ENCODE measurements at places on chromosomes 12 and 14.

- no peak for DNase-seq
Measured at GRCh38 chr12:28966046-28966780, 182.9 kb upstream of the FAR2 start.

DNA sequence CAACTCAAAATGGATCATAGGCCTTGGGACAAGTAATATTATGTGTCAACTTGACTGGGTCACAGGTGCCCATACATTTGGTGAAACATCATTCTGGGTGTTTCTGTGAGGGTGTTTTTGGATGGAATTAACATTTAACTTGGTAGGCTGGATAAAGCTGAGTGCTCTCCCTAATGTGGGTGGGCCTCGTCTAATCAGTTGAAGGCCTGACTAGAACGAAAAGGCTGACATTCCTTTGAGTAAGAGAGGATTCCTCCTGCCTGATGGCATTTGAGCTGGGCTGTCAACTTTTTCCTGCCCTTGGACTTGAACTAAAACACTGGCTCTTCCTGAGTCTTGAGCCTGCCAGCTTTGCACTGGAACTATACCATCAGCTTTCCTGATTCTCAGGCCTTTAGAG, 93.4 kb upstream of the ESRRB start:
- DNase-seq, result no peak

DNA sequence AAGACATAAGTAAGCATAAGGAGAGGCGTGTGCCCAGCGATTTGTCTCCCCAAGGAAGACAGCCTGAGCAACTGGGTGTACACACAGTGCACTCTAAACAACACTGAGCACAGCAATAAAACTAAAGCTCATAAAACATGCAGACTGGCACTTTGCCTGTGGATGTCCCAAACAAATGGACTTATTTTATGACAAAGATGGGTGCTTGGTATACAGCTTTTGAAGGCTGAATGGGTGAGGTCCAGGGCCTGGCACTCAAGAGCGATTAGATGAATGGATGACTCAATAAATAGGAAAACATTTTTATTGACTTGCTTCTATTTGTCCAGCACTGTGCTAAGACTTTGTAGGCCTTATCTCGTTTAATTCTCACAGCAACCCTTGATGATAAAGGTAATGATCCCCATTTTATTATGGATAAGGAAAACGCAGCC, 28.5 kb downstream of the LGMN start:
- DNase-seq, result no peak

GRCh38 chr14:92635896-92636295, 112.5 kb downstream of the LGMN start:
- DNase-seq, result no peak

DNA sequence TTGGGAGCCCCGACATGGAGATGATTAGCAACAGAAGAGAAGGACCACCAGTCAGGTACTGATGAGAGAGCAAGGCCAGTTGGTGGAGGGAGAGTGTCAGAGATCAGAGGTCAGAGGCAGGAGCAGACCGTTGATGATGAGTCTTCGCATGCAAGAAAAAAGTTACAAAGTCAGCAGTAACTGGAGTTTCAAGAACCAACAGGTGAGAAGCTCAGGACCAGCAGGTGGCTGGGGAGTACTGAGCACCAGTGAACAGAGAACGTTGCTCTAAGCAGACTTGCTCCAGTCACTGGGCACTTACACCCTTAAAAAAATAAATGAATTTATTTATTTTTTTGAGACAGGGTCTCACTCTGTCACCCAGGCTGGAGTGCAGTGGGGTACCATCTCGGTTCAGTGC, 44.5 kb upstream of the KCNA1 start:
- no peak for DNase-seq

GRCh38 chr12:126910570-126910969, 1356.4 kb upstream of the TMEM132C start:
- no peak for DNase-seq

GRCh38 chr14:28142400-28143015, 624.1 kb upstream of the FOXG1 start:
- no peak for DNase-seq

- DNase-seq, result no peak
Measured at GRCh38 chr14:34050606-34051005, 99.7 kb upstream of the EGLN3 start.

DNA sequence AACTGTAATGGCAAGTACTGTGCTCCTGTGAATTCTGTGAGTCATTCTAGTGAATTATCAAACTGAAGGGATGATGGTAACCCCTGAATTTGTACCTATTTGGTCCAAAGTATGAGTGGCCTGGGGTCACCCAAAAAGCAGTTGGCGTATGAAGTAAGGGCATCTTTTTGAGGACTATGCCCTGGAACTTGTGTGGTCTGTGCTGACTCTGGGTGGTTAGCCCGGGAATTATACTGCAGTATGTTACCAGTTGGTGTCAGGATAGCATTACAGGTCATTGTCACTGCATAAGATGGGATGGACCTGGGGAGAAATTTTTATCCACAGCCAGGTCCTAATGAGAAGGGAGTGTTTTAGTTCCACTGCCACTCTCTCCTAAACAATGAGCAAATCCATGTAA, 174.7 kb downstream of the SSPN start:
- DNase-seq, result no peak

DNA sequence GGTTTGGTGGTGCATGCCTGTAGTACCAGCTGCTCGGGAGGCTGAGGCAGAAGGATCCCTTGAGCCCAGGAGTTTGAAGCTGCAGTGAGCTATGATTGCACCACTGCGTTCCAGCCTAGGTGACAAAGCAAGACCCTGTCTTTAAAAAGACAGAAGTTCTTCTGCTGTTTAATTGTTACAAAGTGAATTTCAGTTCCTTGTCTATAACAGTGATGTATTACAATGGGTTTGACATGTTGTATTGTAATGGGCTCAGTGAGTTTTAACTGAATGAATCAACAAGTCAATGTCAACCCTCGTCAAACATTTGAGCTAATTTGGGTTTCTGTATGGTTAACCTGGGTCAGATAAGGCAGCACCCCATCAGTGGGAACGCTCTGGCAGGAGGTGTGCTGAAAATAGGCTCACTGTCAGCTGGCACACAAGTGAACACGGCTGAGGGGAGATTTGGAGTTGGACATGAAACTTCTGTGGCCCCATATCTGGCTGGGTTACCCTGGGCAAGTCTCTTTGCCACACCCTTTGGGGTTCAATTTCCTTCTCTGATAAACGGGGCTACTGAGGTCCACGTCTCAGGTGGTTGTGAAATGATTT, 14.0 kb upstream of the TRPV4 start:
- peak; percentile 48 for DNase-seq

GRCh38 chr12:4133029-4133428, 140.5 kb upstream of the CCND2 start:
- no peak for DNase-seq

DNA sequence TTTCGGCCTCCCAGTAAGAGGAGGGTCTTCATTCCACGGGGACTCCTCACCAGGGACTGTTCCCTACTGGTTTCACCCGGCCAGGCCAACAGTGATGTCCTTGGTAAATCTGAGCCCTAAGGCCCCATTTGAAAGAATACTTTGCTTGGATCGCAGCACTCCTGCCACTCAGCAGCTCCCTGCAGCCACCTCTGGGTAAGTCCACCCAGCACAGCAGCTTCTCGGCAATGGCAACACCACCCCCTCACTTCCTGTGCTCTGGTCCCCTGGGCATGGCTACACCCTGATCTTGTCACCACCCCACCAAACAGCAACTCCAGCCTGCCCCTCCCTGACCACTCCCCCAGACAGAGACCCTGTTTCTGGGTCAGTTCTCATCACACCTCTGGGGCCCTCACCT, 100.3 kb downstream of the SETD3 start:
- DNase-seq, result no peak

- peak; percentile 18 for DNase-seq
Measured at GRCh38 chr14:67514650-67515385, 18.3 kb upstream of the PLEKHH1 start.

GRCh38 chr12:24494401-24494800, 454.5 kb downstream of the BCAT1 start:
- DNase-seq, result no peak

- no peak for DNase-seq
Measured at GRCh38 chr14:87013583-87013982, 979.4 kb downstream of the GALC start.

GRCh38 chr12:12384571-12385340, 27.9 kb downstream of the BORCS5 start:
- DNase-seq, result no peak

- DNase-seq, result no peak
Measured at GRCh38 chr12:1739368-1739767, 48.5 kb downstream of the ADIPOR2 start.

DNA sequence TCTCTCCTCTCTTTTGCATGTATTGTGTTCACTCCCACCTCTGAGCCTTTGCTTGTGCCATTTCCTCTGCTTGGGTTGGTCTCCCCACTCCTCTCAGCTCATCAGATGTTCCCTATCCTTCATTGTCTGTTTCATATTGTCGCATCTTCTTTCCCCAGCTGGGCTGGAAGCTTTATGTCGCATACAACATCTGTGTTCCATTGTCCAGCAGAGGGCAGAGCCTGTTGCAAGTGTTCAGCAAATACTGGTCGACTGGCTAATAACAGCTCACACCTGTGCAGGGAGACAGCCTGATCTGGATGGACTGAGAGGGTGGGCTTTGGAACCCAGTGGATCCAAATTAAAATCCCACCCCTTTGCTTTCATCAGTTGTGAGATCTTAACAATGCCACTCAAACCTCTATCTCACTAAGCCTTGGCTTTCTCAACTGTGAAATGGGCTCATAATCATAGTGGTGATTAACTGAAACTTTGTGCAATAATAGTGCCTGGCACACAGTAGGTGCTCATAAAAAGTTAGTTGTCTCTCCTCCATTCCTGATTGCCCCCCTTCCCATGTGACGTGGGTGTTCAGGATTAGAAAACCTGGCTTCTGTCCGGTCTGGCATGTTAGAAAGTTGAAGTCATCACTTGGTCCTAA, 75.8 kb downstream of the RIN3 start:
- DNase-seq, result no peak

- no peak for DNase-seq
Measured at GRCh38 chr12:117155278-117156060, 34.8 kb downstream of the FBXO21 start.

DNA sequence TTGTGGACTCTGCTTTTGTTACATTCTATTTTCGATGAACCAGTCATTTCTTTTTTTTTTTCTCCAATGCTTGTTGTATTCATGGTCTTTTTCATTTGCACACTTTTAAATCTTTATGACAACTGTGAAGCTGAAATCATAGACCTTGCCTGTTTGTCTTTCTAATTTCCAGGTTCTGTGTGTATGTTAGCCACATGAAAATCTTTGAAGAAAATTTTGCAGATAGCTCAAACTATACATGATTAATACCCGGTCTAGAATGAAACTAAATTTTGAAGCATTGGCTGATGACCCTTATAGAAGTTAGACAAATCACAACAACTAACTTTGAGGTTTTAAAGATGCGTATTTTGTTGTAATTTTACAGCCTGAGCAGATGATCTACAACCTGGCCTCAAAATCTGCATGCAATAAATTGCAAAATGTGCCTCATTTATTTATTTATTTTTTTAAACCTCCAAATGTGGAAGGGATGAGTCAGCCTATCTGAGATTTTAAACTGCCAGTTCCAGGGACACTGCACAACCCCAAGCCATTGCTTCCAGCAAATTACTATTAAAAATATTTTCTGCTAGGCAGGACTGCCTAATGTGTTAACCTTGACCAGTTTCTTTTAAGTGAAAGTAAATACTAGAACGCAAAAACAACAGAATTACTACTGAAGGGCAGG, 96.3 kb upstream of the NAV3 start:
- DNase-seq, result no peak

GRCh38 chr12:124964836-124965462, 24.0 kb downstream of the DHX37 start:
- DNase-seq, result no peak

DNA sequence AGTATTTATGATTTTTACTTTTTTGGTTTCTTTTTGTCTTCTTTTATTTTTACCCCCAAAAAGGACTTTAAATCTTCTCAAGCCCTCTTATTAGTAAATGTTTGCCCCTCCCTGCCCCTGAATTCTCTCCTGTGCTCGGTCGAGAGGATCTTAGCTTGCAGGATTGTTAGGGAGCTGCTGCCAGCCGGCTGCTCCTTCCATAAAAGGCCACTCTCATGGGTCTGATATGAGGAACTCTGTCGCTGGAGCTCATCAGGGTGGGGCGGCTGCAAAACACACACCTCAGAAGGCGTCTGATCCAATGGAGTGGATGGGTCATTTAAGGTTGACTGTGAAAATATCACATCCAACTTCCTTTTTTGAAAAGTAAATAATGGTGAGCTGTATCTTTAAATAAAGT, 8.5 kb downstream of the LTBR start:
- no peak for DNase-seq

DNA sequence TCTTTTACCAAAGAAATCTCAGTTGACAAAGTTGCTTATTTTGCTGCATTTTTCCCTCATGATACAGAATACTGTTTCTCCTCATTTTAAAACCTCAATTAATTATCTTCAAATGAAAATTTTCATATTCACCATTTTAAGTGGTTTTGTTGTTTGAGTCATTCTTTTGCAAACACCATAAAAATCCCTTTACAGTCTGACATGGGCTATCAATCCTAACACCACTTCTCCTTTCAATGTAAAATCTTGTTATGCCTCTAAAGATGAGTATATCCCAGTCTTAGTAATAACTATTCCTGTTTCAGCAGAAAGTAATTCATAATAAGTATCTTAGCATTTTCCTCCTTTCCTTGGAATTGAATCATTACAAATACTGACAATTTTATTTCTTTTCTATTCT, 192.2 kb downstream of the SYT1 start:
- DNase-seq, result no peak

- DNase-seq, result no peak
Measured at GRCh38 chr12:81159856-81160255, 82.0 kb downstream of the ACSS3 start.

GRCh38 chr14:67416810-67417209, 4.8 kb upstream of the PLEK2 start:
- DNase-seq, result no peak

GRCh38 chr14:20512177-20512905, 7.0 kb downstream of the RNASE10 start:
- DNase-seq, result no peak

GRCh38 chr12:119631930-119632678, 35.8 kb upstream of the PRKAB1 start:
- no peak for DNase-seq

DNA sequence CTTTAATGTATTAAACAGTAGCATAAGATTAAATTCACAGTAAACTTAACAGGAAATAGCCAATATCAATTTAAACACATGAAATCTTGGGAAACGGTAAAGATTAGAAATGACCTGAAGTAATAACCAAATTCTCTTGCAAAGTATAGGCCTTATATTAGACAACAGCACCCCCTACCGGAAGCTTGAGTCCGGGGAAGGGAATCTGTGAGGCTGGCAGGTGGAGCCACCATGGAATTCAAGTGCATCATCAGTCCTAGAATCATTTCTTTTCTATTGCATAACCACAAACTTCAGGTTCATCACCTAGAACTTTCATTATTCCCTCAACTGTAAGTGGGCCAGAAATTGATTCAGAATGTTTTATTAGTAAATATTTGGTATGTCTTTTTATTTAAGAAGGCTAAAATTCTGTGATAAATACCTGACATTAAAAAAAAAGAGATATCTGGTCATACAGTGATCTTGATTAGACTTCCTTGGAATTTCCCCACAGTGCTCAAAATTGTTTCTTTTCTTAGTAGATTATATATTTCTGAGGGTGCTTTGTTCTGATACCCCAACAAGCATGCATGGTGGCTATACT, 48.6 kb downstream of the AP5M1 start:
- peak; percentile 72 for DNase-seq
